ENCODE measurements at places on chromosomes 7 and 10. TPM values are rescaled to one million over a fixed set of nuclear protein-coding genes. Genes with fewer than 3 reads are reported as not detected.

Gene CTAGE6
- total RNA-seq: 0.08 TPM

Gene NPC1L1
- not detected for total RNA-seq

Gene PIK3CG
- not detected for total RNA-seq

Gene ACSM6
- not detected for total RNA-seq

Gene ARHGEF5
- total RNA-seq: 0.70 TPM

Gene FRMD4A
- 23.0 TPM for total RNA-seq

Measured in myocyte (in vitro differentiated cells).